ENCODE measurements at places on chromosomes 11 and 22. TPM values are rescaled to one million over a fixed set of nuclear protein-coding genes. Genes with fewer than 3 reads are reported as not detected.
A peak's percentile ranks its signal among the peaks of the same experiment; 100 is the strongest.

- DNase-seq, result peak; percentile 1
These were observed 16.9 kb upstream of the C22orf42 start for GRCh38 chr22:32175683-32176644.

PRSS23 gene
- 88.1 TPM for polyA plus RNA-seq

GRCh38 chr11:119722281-119722794 lies 6.7 kb downstream of the NECTIN1 start:
- DNase-seq, result no peak

GRCh38 chr11:134640971-134641968 lies 229.2 kb upstream of the B3GAT1 start:
- no peak for DNase-seq

SYCE3 gene
- 0.58 TPM for polyA plus RNA-seq
